ENCODE measurements at places on chromosomes 4 and X.
A peak's percentile ranks its signal among the peaks of the same experiment; 100 is the strongest.

DNA sequence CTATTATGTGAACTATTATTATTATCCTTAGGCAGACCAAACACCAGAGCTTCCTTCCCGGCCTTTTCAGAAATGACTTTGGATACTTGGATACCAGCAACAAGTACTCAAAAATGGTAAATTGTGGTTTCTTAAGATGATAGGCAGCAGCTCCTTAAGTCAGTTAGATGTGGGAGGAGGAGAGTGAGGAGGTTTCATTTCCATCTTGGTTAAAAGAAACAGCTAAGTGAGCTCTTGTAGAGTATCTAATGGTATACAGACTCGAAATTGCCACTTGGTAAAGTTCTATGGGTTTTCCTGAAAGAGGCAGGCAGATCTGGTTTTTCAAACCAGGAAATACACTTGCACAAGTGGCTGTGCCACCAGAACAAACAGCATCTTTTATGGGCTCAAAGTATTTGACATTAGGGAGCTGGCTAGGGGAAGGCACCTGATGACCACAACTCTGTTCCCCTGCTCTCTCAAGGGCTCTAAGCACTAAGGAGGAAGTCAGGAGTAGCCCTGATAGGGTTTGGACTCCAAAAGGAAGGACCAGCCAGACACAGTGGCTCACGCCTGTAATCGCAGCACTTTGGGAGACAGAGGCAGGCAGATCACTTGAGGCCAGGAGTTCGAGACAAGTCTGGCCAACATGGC is 130.9 kb downstream of the TMEM164 start:
- no peak for DNase-seq

GRCh38 chrX:111088628-111089027 is 7.4 kb upstream of the PAK3 start:
- DNase-seq: no peak

DNA sequence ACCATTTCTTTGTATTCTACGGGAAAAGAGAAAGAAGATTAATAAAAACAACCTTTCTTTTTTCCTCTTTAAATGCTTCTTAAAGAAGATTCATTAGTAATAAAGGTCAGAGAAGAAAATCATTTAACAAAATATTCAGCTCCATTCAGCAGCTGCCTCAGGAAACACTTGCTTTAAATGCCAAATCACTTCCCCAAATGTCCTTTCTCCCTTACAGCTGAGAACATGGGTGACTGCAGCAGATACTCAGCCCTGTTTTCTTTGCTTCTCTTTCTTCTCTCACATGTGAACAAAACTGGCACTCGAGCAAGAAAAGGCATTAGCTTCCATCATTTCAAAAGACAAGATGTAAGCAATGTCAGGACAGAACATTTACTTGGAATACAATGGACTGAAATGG is 120.2 kb downstream of the INPP4B start:
- DNase-seq: no peak

DNA sequence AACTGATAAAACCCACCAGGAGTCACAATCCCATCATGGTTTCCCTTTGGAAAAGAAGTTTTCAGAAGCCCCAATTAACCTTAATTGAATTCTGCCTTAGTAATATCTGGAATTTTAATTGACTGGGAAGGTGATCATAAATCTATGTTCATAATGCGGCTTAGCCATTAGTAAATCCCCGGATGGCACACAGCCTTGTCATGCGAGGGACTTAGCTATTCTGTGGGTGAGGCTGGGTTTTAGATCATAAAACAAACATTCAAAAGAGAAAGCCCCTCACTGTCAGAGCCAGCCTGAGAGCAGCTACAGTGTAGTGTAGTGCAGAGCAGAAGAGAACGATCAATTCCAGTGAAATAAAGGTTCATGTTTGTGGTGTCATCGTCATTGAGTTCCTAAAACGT is 124.0 kb upstream of the NOCT start:
- DNase-seq: no peak

DNA sequence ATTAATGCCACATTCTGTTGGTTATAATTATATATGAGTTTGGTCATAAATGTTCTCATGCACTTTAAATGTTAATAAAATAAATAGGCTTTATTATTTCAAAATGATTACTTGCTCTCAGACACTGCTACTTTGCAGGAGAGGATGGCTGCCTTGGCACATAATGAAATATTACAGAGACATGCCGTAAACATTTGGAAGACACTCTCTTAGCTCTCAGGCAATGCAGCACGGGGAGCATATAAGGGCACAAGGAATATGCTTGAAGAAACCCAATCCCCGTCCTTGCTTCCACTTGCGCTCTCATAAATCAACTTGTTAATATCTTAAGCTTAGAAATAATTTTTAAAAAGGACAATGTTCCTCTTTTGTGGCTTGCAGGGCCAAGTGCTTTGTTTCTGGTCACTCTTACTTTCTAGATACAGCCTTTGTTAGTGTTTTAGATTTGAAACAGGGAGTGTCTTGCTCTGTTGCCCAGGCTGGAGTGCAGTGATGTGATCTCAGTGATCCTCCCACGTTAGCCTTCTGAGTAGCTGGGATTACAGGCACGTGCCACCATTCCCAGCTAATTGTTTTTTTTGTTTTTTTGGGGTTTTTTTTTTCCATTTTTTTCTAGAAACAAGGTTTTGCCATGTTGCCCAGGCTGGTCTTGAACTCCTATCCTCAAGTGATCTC is 445.0 kb downstream of the SPRY1 start:
- DNase-seq: no peak

- no peak for DNase-seq
Measured at GRCh38 chrX:13808865-13809264, 8.0 kb downstream of the GPM6B start.

GRCh38 chrX:1870421-1870820 is 255.6 kb downstream of the ASMT start:
- no peak for DNase-seq

DNA sequence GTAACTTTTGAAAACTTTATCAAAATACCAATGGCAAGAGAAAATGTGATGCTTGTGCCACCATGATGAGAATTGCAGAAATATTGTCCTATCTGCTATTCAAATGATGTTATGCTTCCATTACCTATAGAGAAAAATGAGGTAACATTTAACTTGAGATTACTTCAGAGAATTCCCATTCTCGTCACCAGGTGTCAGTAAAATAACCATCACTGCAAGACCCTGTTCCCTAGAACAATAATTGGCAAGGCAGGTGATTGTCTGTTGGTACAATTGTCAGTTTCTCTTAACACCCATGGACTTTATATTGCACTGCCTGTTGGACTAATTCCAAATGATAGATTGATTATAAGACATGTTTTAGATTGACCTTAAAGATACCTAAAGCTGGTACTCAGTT is 179.9 kb downstream of the GABRG1 start:
- no peak for DNase-seq

- no peak for DNase-seq
Measured at GRCh38 chr4:169175476-169175875, 95.3 kb downstream of the SH3RF1 start.

- DNase-seq: no peak
Measured at GRCh38 chr4:183320211-183321059, at the start of gene CLDN22. CLDN22 (minus strand) TSS chr4:183320276; CDS start chr4:183320218, 58 bp downstream.

- no peak for DNase-seq
Measured at GRCh38 chr4:99723612-99724011, 66.0 kb upstream of the C4orf54 start.

DNA sequence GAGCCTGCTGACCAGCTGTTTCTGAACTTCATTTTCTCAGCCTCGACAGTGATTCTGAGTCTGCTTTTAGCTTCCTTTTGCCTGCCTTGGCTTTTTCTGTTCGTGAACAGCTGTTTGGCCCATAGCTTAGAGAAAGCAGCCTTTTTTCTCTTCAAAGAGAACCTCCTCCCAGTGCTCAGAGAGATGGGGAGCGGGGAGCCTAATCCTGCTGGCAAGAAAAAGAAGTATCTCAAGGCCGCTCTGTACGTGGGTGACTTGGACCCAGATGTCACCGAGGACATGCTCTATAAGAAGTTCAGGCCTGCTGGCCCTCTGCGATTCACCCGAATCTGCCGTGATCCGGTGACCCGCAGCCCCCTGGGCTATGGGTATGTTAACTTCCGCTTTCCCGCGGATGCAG is 756 bp downstream of the PABPC5 start:
- no peak for DNase-seq

GRCh38 chr4:2417765-2418649 is at the start of gene ZFYVE28:
ZFYVE28 (minus strand) TSS chr4:2418645; CDS start chr4:2418323, 322 bp downstream.
- DNase-seq: no peak

DNA sequence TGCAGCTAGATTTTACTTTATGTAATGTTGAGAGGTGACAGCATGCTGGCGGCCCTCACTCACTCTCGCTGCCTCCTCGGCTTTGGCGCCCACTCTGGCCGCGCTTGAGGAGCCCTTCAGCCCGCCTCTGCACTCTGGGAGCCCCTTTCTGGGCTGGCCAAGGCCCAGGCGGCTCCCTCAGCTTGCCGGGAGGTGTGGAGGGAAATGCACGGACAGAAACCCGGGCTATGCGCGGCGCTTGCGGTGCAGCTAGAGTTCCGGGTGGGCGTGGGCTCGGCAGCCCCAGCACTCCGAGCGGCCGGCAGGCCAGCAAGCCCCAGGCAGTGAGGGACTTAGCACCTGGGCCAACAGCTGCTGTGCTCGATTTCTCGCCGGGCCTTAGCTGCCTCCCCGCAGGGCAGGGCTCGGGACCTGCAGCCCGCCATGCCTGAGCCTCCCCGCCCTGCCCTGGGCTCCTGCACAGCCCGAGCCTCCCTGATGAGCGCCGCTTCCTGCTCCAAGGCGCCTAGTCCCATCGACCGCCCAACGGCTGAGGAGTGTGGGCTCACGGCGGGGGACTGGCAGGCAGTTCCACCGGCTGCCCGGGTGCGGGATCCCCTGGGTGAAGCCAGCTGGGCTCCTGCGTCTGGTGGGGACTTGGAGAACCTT is 128.7 kb downstream of the GASK1B start:
- no peak for DNase-seq

GRCh38 chr4:92270908-92271307 is 32.9 kb upstream of the GRID2 start:
- no peak for DNase-seq

- no peak for DNase-seq
Measured at GRCh38 chr4:90542216-90542615, 415.0 kb downstream of the CCSER1 start.

DNA sequence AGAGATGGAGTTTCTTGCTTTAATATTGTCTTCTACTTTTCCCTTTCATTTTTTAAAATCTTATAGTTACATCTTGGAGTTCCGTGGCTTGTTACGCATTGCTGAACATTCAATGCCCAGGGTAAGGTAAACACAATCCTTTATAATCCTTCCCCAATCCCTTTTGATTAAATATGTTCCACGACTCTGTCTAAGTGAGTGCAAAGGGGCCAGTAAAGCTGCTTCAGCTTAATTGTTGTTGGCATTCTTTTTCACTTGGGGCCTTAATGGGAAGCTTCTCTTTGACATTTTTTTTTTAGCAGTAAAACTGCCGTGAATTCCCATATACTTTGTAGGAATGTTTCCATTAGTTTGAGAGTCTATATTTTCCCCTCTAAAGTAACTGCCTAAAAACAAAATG is 1028.1 kb downstream of the C4orf33 start:
- no peak for DNase-seq

DNA sequence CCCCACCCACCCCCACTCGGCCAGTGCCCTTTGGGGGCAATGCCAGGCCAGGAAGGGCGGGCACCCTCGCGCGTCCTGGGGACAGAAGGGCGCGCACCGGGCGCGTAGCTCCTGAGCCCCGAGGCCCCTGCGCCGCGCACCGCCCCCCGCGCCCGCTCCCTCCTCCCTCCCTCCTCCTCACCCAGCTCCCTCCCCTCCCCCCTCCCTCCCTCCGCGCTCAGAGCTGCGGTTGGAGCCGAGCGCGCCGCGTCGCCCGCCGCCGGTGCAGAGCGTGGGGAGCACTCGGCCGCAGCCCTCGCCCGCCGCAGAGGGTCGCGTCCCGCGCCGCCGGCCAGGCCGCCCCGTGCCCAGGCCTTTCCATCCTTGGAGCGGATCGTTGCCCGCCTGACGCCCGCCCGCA is at the start of gene ATP2B3:
Gene ATP2B3 (plus strand): TSS at position 220 of the 400 bp plus-strand sequence. CDS start 18,606 bp downstream, outside the sequence.
- no peak for DNase-seq

DNA sequence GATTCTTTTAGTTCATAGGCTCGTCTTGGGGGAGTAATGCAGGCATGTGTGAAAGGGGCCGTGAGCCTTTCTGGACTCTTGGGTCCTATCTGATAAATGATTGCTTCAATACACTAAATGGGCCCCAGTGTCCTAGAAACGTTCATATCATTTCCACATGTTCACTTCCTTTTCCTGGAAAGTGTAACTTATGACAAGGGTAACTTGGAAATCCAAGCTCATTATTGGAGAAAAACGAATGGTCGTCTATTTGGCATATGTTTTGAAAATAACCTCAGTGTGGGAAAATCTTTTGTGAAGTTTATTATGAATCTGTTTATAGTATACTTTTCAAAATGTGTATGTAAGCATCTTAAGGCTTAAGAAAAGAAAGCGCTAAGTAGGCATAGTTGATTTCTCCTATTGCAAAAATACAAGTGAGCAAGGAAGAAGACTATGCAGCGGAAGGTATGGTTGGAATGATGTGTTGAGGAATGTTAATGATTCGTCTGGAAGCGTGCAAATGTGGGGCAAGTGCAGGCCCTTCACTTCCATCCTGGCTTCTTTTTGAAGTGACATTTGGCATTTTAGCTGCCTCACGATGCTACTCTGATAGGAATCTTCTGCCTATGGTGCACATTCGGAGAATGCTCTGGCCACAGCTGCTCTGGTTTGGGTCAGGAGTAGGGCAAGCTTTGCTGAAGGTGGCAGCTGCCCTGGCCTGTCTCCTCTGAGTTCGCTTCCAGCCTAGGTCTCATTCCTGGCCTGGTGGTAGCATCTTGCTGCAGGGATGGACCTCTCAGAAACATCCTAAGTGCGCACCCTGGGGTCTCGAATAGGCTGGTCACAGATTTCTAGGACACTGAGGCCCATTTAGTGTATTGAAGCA is 49.5 kb upstream of the STOX2 start:
- no peak for DNase-seq

DNA sequence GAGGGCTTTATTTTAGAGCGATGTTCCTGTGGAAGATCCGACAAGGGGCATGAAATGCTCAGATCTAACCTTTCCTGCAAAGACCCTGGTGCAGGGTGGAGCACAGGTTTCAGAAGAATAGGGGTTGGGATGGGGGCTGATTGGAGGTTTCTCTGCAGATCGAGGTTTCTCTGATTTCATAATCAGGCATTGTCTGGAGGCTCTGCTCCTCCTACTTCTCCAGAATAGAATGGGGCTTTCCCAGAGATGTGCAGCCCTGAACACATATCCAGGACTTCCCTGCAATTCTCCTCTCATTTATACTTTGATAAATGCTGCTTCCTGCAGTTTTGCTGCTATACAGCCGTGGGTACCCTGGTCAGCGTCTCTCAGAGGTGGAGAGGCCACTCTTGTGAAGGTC is 397.6 kb upstream of the BOD1L1 start:
- DNase-seq: no peak

- peak; percentile 60 for DNase-seq
Measured at GRCh38 chrX:45849261-45849862, 648.7 kb upstream of the DIPK2B start.

DNA sequence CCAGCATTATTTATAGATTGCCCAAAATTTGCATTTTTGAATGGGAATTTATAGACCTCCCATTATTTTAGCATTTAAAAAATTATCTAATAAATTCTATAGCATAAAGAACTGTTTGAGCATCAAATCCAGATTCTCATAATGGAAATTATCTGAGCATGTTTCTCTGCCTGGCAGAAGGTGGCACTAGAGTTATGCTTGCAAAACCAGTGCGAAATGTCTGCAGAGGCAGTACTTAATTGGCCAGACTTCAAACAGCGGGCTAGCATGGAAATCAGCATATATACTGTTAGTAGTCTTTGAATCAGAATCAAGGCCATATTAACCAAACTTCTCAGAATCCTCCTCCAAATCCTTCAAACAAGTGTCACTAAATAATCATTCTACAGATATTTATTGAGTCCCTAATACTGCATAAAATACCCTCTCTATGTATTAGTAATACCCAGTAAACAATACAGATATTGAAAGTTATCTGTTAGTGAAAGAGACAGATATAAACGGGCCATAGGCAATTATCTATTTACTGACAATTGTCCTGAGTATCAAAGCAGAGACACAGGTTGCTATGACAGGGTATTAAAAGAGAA is 78.7 kb upstream of the DCLK2 start:
- DNase-seq: peak; percentile 4

Data from CD4-positive, alpha-beta T cell treated with Interleukin-4 for 1 hour (primary cell).